ENCODE measurements at places on chromosomes 4 and X.

GRCh38 chr4:151743128-151743854 is 17.5 kb downstream of the GATB start:
- no peak for DNase-seq

DNA sequence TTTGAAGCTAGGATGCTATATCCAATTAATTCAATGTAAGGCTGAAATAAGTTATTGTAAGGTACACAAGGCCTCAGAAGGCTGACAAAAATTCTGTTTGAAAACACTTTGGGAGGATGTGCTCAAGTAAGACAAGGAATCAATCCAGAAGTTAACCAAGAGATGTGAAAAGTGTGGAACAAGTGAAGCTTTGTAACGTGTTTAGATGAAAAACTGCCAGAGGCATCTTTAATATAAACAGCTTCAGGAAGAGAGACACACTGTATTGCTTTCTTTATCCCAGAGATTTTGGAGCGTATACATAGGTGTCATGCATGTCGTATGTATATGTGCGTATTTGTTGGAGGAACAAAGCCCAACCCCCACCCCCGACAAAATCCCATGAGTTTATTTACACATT is 28.3 kb upstream of the YTHDC1 start:
- DNase-seq, result no peak

GRCh38 chr4:8009710-8010511 is 70.2 kb upstream of the AFAP1 start:
- DNase-seq, result peak; percentile 3

DNA sequence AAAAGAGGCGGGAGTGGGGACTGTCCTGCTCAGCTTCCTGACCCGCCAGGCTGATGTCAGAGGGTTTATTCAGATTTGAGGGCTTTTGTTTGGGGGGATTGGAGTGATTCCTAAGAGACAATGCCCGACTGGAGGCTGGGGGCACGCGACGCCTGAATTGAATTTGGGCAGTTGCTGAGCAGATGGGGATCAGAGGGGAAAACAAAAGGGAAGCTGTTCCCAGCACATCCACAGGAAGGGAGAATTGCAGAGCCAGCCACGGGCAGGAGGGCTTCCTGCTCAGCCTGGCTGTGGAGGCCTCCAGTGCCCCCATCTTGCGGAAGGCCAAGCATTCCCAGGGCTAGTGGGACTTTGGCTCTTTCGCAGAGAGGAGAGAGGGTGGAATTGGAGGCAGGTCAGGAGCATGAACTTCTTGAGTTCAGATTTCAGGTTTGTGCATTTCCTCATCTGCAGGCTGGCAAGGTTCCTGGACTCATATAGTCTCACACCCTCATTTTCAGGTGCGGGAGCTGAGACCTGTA is 162.8 kb downstream of the NHS start:
- DNase-seq, result no peak

DNA sequence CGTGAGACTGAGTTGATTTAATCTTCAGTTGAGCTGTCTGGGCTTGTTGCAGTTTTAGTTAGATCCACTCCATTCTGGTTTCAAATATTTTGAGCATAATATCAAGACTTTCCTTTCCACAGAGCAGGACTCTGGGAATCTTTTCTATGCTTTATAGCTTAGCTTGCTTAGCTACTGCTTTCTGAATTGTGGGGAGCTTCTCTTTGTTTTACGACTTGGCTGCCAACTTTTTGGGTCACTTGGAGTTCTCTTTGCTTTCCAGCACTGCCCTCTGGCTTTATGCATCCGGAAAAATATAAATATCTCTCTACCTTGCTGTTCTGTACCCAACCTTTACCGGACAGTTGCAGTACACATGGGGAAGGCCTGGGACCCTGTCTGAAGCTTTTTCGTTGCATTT is 292.1 kb downstream of the STIM2 start:
- no peak for DNase-seq

- DNase-seq, result peak; percentile 10
Observed at GRCh38 chr4:6988016-6988715, 55.0 kb upstream of the TADA2B start.
